Stimulated activated CD8-positive, alpha-beta memory T cell treated with anti-CD3 and anti-CD28 coated beads, Interleukin-4, amount 100 ng/mL, for 4 hours (primary cell): ENCODE measurements at places on chromosomes 6 and 20.

GRCh38 chr6:20840675-20841074 is 306.4 kb downstream of the CDKAL1 start:
- DNase-seq, result no peak

DNA sequence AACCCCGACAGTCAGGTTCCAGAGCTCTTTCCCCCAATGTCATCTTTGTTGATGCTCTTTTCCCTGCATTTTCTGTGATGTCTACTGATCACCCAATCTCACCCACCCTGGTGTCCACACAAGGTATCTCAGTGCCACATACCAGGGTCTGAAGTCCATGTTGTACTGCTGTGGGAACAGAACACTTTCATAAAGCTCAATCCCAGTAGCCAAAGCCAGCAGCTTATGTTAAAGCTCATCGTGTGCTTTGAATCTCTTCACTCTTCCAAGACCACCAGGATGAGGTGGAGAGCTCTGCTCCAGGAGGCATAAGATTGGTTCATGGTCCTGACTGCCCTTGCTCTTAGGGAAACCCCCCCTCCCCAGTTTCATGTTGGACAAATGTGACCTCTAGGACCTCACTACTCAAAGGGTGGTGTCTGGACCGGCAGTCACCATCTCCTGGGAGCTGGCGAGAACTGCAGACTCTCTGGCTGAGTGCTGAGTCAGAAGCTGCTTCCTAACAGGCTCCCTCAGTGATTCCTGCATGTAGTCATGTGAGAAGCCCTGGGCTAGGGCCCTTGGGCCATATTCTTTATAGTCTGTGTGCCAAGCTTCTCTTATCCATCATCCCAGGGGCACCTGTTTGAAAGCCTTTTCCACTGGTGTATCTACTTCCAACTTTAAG is 13.4 kb upstream of the CPNE5 start:
- DNase-seq, result no peak

- no peak for DNase-seq
Measured at GRCh38 chr6:169778646-169779045, 27.2 kb downstream of the ERMARD start.

- DNase-seq, result no peak
Measured at GRCh38 chr20:49636447-49636846, 68.5 kb upstream of the PTGIS start.

DNA sequence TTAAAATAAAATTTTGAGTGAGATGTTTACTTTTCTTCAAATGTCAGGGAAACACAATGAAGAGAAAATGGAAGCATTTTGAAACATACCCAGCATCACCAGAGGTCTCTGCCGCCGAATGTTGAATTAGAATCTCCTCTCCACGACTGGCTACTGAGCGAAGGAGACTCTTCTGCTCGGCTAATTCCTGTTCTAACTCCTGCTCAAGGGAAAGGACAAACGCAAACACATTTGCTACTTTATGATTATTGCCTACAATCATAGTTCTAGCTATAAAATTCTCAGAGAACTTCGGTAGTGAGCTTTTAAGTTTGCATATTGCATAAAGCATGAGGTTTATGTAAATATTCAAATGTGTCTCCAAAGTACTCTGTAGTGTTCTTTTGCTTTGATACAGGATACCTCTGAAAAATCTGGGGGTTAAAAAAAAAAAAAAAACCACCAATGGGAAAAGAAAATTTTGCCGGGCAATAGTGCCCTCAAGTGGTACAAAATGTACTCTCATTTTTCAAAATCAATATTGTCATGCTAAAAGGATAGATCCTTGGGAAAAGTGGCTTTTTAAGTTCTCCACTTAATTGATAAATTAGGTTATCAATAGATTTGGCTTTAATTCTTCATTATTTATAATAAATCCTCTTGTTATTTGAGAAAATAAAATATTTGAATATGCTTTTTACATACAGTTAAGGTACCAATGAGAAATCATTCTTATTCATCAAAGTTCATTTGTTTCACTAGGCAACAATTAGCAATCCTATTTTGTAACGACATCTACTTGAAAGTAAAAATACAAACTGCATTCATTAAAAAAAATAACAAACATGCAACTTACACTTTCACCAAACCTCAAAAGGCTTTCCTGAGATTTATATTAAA is 369.0 kb downstream of the SYNE1 start:
- DNase-seq, result no peak

- no peak for DNase-seq
Measured at GRCh38 chr6:5606546-5606945, 345.2 kb downstream of the FARS2 start.

DNA sequence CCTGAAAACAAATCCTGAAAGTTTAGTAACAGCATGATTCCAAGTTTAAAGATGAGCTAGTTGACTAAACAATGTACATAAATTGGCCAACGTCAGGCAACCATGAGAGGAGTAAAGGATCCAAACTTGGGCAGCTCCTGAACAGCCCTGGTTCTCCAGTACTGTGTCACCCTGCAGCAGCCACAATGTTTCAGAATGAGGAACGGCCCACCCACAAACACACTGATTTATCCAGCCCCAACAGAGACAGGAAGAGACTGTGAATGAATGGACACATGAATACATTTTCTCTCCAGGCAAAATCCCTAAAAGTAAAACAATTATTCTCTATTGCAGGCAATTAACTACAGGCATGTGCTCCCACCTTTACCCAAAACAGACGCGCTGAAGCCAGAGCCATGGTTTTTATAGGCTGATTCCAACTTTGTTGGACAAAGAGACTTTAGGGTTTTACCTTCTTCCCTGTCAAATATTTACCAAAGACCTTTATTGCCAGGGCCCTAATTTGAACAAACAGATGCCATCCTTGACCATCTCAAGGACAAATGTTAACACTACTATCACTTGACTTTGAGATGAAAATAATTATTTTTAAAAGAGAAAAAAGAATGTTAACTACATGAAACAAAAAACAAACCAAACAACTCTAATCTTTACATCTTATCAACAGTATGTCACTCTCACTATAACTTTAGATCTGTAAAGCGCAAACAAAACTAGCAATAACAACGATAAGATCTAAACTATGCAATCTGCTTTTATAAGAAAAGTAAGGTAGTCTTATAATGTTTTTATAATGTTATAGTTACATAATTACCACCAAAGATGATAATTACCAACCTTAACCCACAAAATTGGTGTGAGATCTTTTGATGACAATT is 22.9 kb downstream of the CNKSR3 start:
- DNase-seq, result no peak

GRCh38 chr6:6470123-6470522 is 118.4 kb upstream of the LY86 start:
- DNase-seq, result no peak
